ENCODE measurements at places on chromosomes 4 and X.

GRCh38 chr4:165369522-165369921, 9.3 kb upstream of the CPE start:
- DNase-seq = no peak

DNA sequence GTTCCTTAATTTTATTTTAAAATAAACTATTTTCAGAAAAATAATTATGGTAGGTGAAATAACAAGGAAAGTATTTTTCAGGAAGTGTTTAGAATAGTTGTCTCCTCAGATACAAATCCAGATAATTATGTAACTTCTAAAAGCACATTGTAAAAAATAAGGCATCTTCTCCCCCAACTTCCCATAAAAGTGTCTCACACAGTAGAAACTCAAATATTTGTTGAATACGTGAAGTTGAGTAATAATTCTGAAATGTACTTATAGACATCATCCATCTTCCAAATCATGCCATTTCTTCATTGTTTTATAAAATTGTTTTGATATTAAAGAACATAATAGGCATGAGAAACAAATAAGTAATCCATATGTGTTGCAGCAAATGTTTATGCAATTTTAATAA, 18.0 kb downstream of the SHISA3 start:
- DNase-seq = no peak

- no peak for DNase-seq
These were observed 71.4 kb downstream of the LDB2 start for GRCh38 chr4:16827045-16827444.

DNA sequence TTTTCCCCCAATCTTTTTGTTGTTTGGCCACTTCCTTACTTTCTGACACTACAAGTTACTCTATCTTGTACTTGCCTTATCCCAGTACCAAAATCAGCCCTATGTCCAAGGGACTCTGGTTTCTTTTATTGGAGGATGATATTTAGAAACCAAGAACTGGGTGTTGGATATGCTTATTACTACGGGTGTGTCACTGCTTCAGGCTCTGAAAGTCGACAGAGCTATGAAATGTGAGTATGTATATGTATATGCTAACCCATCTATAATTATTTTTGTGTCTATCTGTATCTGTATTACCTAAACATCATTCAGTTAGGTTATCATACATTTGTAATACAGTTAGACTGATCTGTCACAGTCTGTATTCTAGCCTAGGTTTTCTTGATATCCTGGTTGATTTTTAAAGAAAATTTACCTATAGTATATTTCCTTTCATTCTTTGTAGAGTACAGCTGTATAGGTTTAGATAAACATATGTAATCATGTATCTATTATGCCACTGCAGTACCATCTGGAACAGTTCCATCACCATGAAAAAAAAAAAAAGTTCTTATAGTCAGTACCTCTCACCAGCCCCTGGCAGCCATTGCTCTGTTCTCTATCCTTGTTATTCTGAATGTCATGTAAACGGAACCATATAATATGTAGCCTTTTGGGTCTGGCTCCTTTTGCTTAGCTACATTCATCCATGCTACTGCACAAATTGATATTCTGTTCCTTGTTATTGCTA, 18.1 kb downstream of the SEC24B start:
- no peak for DNase-seq

DNA sequence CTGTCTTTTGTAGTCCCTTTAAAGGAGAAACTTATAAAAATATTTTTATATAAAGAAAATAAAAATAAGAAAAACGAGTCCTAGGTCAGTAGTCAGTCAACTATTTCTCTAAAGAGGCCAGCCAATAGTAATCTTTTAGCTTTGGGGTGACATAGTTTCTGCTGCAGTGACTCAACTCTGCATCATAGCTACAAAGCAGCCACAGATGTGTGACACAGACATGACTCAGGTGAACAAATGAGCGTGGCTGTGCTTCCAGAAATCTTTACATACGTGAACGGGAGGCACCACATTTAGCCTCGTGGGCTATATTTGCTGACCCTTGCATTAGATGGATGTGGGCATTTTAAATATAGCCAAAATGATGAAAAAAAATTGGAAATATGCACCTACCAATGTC, 1862.5 kb upstream of the TENM3 start:
- no peak for DNase-seq

- no peak for DNase-seq
These were observed 624.6 kb upstream of the TECRL start for GRCh38 chr4:65033899-65034298.

- no peak for DNase-seq
These were observed 47.2 kb downstream of the AFAP1 start for GRCh38 chr4:7892212-7893019.

DNA sequence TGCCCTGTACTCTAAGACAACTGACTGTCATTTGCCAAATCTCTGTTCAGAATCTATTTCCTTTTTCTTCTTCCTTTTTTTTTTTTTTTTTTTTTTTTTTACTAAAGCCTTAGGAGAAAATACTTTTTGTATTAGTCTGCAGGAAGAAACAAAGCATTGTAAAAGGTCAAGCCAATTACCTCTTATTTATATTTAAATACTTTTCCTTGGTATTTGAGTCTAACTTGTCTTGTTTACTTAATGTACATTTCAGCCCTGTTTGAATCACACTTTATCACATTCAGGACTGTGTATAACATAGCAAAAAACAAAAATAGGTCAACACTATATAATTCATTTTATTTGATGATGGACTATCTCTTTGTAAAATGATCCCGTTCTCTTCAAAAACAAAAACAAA, 262.2 kb downstream of the RPA4 start:
- DNase-seq = no peak

DNA sequence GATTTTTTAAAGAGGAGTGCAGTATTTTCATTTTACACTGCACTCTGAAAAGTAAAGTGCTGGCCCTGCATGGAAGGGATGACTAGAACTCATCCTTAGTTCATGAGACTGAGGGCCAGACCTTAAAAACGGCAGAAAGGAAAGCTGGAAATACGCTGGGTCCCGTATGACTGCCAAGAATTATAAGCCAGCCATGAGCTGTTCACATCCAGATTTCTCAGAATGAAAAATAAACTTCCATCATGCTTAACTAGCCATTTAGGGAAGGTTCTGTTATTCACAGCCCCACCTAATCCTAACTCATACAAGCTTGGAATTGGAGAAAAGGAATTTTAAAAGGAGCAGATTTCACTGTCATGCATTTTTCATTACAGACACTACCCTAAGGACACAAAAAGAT, 894.4 kb downstream of the FAT4 start:
- DNase-seq = no peak

- DNase-seq = no peak
These were observed 87.5 kb downstream of the NSUN7 start for GRCh38 chr4:40837094-40837870.

DNA sequence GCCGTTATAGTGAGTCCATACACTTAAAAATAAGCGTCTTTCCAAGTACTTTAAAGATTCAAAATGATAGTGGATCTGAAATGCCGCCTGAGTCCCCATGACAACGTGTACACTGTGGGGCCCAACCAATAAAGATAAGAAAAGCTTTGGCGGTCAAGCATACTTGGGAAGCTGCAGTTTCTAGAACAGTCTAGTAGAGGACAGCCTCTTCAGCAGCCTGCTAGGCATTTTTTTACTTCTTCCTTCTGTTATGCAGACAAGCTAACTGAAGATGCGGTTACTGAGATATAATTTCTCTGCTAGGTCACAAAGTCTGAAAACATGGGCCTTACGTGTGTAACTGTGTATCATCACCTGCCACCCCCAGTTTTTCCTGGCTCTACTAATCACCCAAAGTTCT, 402 bp upstream of the UPRT start:
- DNase-seq = no peak

Measured in activated T-helper 9 cell treated with anti-CD3 and anti-CD28 coated beads, Interleukin-2, amount 50 U/mL, for 16 hours (primary cell).